Activated CD4-positive, CD25-positive, alpha-beta regulatory T cell (primary cell): ENCODE measurements at places on chromosomes 1 and 21.
A peak's percentile ranks its signal among the peaks of the same experiment; 100 is the strongest.

GRCh38 chr1:227315629-227316346 is 2.5 kb downstream of the CDC42BPA start:
- no peak for DNase-seq

DNA sequence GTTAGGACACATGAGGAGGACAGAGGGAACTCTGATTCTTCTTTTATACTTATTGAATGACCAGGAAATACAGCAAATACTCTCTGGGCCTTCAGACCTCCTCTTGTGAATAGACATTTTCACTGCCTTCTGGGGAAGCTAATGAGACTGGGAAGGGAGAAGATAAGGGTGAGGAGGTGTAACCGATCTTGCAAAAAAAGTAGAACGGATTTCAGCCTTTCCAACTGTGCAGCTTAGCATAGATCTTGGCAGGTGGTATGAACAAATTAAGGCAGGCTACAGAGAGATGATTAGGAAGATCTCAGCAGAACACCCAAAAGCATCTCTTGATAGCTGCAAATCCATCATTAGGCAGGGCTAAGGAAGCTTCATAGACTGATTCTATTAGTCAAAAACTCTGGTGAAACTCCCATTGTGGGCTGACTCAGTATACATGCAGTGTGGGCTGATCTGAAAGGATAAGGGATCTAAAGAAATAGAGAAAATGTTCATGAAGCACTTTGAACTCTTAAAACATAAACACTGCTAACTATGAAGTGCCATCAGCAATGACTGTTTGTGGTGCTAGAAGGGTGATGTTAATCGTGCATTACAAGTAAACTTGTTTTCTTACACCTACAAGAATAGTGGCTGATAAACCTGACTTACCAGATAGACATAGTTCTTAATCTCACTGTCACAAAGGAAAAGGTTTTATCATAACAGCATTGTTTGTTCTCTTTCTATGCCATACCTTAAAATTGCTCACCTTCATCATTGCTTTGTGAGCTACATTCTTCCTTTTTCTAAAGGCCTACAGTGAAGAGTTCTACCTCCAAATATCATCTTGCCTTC is 85.5 kb upstream of the PALMD start:
- no peak for DNase-seq

- DNase-seq, result no peak
Measured at GRCh38 chr1:30572192-30572591, 151.2 kb downstream of the MATN1 start.

- no peak for DNase-seq
Measured at GRCh38 chr1:201427963-201428362, 6.4 kb upstream of the TNNI1 start.

DNA sequence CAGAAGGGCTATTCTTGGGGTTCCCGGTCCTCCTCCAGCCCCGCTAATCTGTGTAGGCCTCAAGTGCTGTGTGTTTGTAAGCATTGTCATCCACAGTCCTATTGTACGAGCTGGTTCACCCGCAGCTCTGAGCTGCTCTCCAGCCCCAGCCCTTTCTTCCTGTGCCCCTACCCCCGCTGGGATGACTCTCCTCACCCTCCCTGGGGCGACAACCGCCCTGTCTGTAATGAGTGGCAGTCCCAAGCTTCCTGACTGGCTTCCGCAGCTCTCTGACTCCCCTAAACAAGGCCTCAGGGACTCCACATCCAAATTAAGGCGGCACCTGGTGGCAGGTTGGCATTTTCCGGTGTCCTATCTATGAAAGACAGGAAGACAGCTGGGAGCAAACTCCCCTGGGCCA is 45.8 kb downstream of the TFF3 start:
- DNase-seq, result no peak

GRCh38 chr21:17597680-17598079 is 15.0 kb downstream of the BTG3 start:
- no peak for DNase-seq

DNA sequence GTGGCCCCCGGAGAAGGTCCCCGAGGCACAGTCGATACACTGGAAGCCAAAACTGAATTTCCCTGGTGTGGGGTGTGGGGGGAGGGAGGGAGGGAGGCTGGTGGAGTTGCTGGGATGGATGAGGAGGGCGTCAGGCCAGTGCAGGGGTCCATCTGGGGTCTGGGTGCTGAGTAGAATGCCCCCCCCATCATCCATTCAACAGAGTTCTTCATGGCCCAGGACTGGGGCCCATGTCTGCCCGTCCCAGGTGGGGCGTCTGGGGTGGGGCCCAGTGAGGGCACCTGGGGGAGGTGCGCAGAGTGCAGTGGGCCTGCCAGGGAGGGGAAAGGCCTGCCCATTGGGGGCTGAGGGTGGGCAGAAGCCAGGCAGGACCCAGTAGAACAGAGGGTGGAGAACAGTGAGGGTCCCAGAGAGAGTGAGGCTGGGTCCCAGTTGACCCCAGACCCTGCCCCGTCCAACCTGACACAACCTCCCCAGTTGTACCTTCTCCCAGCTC is 1.9 kb downstream of the TNFRSF18 start:
- DNase-seq, result no peak

DNA sequence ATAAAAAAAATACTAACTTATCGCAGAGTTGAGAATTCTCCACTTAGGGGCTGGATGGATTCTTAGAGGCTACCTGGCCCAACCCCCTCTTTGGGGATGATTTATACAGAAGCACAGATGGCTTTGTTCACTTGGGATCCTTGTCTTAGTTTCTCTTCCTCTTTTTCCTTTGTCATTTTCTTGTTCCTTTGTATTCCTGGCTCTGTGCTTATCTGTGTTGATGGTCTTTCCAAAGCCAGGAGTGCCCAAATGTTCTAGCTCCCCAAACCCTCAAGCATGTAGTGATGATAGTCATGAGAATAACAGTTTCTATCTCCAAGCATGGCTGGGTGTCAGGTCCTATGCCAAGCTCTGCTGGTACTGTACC is 27.4 kb downstream of the EPHB2 start:
- DNase-seq, result no peak

DNA sequence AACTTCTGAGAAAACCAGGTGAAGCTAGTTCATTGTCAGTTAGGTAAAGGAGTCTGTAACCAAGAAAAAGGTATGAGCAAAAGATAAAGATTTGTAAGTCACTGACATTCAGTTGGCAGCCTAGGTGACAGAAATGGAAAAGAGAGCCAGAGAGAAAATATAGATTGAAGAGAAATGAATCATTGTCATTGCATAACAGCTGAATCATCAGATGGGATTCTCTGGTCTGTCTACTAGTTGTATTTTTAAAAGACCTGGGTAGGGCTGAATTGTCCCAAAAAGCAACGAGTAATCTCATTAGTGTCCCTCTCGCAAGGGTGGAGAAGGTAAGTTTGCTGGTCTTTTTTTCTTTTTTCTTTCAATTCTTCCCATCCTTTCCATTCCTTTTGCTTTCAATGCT is 36.6 kb downstream of the PTGS2 start:
- no peak for DNase-seq

DNA sequence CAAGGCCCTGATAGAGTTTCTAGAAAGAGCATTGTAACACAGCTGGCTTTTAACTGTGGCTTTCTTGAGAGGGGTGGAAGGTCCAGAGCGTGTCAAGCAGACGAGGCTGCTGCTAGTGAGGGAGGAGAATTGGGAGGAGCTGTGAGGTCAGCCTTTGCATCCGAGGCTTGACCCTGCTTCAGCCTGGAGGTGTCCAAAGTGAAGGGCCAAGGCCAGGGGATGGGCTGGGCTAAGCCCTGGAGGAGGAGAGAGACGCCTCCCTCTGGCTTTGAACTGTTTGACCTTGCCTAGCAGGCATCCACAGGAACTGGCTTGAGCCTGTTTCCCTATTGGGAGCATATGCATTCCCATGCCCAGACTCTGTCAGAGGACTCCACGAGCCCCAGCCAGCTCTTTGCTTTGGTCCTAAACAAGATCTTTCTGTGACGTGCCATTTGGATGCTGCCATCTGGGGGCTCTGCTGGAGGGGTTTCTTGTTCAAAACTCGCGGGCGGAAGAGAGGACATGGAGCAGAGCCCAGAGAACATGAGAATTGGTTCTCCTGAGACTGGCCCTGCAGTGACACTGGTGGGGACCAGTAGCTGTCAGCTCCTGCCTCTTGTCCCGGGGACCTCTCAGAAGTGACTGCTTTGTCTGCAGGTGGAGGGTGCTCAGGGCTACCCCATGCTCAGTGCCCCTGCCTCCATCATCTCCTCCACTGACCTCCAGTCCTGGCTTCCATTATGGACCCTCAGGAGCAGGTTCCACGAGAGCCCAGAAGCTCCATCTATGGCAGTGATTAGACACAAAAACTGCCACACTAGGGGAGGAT is 5.5 kb downstream of the ACTRT2 start:
- no peak for DNase-seq

GRCh38 chr21:35976929-35977328 is 83.4 kb downstream of the SETD4 start:
- DNase-seq, result no peak

DNA sequence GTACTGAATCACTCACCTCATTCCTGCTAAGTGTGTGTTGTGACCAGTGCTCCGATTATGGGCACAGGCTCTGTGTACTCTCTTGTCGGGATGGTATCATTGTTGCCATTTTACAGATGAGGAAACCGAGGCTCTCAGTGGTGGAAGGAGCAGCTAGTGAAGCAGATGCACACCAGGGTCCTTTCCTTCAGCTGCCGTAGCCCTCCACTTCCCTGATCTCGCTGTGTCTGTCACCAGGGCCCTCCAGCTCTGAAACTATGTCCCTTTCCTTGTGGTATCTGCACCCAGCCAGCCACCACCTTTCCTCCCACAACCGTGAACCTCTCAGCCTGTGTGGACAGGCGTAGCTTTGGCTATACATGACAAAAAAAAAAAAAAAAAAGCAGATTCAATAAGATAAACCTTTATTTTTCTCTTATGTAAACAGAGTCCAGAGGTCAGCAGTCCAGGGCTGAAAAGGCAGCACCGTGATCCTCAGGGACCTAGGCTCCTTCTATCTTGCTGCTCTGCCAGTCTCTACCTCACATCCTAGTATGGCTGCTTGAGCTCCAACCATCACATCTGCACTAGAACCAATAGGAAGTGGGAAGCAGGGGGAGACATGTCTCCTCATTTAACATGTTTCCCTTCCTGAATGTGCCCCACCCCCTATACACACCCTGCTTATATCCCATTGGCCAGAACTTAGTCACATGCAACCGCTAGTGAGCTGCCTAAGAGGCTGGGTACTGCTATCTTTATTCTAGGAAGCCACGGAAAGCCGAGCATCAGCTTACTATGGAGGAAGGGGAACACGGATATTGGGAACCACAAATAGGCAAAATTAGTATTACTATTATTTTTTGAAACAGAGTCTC is 44.3 kb downstream of the TMEM51 start:
- no peak for DNase-seq

GRCh38 chr1:155179112-155180031 is 5.7 kb downstream of the TRIM46 start:
- DNase-seq, result no peak

GRCh38 chr21:29072873-29073221 is 601 bp downstream of the CCT8 start:
- no peak for DNase-seq

- DNase-seq, result no peak
Measured at GRCh38 chr1:188462837-188463236, 1634.1 kb downstream of the PLA2G4A start.

- no peak for DNase-seq
Measured at GRCh38 chr1:109657970-109658369, 2.1 kb downstream of the GSTM4 start.

DNA sequence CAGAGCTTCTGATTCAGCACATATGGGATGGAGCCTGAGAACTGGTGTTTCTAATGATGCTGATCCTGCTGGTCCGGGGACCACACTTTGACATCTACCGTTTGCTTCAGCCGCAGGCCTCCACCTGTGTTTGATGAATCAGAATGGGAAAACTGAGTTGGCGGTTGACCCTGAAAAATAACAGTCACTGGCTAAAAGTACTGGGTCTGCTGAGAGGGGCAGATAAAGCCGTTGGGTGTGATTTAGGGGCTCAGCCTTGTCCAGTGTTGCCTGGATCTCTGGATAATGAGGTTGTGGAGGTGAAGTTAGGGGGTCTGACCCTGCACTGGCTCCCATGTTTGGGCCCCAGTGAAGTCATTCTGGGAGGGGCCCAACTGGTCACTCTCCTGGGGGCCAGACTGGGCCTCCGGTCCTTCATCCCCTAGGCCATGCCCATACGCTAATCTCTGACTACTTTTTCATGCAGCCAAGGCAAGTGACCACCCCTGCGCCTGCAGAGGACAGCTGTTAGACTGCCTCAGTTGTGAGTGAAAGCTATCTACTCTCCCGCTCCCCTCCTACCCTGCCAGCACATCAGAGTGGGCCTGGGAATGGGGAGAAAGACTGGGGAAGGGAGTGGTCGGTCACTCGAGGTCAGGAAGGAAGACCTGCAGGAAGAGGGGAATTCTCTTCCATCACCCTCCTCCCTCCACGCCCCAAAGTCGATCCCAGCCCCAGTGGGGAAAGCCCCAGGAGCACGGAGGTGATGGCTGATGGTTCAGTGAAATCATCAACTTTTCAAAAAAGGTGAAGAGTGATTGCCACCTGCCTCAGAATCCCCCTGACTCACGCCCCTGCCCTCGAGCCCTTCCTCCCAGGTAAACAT is 27.7 kb downstream of the VASH2 start:
- DNase-seq, result no peak

- DNase-seq, result peak; percentile 37
Measured at GRCh38 chr1:2556277-2556677, at the start of gene TNFRSF14. Gene TNFRSF14 (plus strand): TSS chr1:2556371. CDS start chr1:2556665, 294 bp downstream.
